ENCODE measurements at places on chromosomes 7 and 10. TPM values are rescaled to one million over a fixed set of nuclear protein-coding genes. Genes with fewer than 3 reads are reported as not detected.

RELN gene
- 1.00 TPM for total RNA-seq

JAZF1 gene
- 27.4 TPM for total RNA-seq

DPP6 gene
- total RNA-seq, result not detected

CCL26 gene
- 0.98 TPM for total RNA-seq

SCD gene
- 19.3 TPM for total RNA-seq

Data from heart right ventricle (tissue), 16 donors.